ENCODE measurements at places on chromosomes 11 and 22.

GRCh38 chr11:76236092-76236999 lies 30.0 kb upstream of the WNT11 start:
- DNase-seq, result no peak

DNA sequence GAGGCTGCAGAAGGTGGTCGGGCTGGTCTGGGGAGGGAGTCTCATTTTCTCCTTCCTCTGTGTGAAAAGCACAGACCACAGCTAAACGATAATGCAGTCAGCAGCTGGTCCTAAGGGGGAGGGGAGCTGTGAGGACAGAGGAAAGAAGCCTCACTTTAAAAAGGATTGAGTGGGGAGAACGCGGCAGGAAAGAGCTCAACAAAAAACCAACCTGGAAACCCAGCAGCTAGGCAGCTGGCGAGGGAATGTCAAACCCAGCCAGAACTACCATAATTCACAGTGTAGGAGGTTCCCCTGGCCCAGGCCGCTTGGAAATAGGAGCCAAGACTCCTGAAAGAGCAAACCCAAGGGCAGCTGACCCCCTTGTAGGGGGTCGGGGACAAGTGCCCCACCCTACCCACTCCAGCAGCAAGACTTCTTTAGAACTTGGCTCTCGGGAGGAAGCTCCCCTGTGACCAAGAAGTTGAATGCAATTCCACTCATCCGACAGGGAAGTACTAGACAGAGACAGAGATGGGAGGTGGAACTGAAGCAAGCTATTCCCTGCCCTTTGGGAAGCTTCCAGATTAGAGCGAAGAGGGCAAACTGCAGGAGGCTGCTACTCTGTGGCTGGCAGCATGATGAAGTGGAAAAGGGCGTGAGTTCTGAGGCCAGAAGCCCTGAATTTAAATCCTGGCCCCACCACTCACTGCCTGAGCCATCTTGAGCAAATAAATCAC lies 16.5 kb upstream of the DGKZ start:
- DNase-seq, result no peak

GRCh38 chr11:77747381-77747969 lies 73.0 kb downstream of the RSF1 start:
- DNase-seq, result no peak

- no peak for DNase-seq
These were observed 118.6 kb upstream of the C11orf87 start for GRCh38 chr11:109303342-109303741.

GRCh38 chr11:60592601-60593000 lies 77.4 kb downstream of the MS4A13 start:
- DNase-seq, result no peak

DNA sequence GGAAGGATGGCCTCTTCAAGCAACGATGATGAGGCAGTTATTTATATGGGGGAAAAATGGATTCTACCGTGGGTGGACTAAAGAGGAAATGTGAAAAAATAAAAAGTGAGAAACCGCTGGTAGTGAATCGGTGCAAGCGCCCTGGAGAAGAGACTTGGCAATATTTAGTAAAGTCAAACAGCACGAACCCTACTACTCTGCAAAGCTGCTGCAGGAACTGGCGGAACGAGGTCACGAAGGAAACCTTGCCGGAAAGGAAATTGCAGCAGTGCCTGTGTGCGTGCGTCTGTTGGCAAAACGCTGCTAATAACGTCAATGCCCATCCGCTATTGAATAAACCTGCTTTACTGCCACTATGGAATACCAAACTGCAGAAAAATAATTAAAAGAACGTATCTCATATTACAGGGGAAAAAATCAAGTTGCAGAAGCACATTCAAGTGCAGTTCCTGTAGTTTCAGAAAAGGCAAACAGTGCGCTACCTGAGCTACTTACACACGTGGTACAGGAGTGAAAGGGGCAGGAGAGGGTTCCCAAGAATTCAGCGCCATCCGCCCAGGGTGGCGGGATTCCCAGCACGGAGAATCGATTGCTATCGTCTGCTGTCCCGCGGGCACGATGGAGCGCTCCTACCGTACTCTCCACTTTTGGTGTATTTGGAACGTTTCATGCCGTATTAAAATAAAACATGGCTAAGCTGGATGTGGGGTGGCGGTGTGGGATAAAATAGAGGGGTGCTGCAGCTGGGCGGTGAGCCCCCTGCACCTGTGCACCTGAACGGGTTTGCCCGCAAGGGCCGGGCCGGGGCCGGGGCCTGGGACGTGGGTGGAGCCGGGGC lies 585 bp upstream of the NADSYN1 start:
- DNase-seq, result no peak

- no peak for DNase-seq
These were observed 84.0 kb upstream of the AKIP1 start for GRCh38 chr11:8826901-8827560.

GRCh38 chr22:43326331-43327156 lies 16.6 kb downstream of the SCUBE1 start:
- no peak for DNase-seq

DNA sequence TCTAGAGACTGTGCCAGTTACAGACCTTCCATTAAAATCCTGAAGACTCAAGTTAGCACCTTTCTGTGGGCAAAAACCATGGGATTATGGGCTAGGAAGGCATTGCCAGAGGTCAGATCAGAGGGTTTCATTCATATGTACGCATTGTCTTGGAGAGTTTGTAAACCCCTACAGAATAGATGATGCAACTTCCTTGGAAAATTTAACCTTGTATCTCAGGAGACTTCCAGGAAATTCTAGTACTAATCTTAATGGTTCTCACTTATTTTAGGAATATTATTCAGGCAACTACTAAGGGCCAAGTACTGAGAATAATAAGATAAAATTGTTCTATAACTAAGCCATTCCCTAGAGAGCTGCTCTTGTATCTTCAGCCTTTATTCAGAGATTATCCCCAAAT lies 6.9 kb downstream of the OLFML1 start:
- DNase-seq, result no peak

GRCh38 chr11:126838779-126839178 lies 161.8 kb downstream of the KIRREL3 start:
- no peak for DNase-seq

- DNase-seq, result no peak
These were observed 1.0 kb upstream of the ATG2A start for GRCh38 chr11:64918017-64918416.

- DNase-seq, result no peak
These were observed 77.3 kb downstream of the DEUP1 start for GRCh38 chr11:93407777-93408401.

- no peak for DNase-seq
These were observed 254.2 kb downstream of the TBC1D22A start for GRCh38 chr22:47016631-47017030.

DNA sequence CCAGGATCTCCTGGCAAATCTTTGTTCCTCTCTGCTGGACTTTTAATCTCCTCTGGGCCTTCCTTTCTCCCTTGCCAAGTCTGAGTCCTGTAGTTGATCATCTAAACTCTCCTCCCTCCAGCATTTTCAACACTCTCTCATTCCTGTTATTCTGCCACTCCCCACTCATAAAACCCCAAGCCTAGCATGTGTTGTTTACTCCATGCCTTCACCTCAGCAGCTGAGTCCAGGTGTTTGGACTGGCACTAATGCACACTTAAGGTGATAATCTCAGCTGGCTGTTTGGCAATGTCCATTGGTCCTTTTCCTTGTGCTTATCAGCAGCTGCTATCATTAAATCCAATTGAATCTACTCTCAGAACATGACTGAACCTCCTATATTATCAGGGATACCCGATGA lies 876.8 kb upstream of the TENM4 start:
- no peak for DNase-seq

- no peak for DNase-seq
These were observed 47.5 kb upstream of the TENM4 start for GRCh38 chr11:79488286-79488685.

GRCh38 chr22:45317551-45318167 lies 7.9 kb downstream of the FAM118A start:
- no peak for DNase-seq

DNA sequence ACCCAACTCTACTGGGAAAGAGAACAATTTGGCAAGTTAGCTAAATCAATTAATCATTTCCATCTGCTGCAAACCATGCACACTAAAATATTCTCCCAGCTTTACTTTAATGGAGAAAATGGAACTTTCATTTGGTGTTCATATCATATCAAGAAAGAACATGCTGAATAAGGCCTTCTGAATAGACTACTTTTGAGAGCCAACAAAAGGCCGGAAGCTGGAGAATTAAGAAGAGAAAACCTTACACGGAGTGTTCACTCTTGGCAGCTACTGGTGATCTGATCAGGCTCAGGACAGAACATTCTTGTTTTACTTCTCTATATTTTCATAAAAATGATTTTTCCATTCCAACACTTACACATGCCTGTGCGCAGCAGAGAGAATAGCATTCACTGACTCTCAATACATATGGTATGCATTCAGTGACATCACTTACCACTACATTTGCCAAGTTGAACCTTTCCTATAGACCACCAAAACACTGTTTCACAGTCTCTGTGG lies 165.3 kb downstream of the TTC28 start:
- DNase-seq, result no peak

- DNase-seq, result no peak
These were observed 56.6 kb downstream of the CSNK2A3 start for GRCh38 chr11:11296434-11296833.

GRCh38 chr11:131615611-131616010 lies 245.2 kb downstream of the NTM start:
- DNase-seq, result no peak

DNA sequence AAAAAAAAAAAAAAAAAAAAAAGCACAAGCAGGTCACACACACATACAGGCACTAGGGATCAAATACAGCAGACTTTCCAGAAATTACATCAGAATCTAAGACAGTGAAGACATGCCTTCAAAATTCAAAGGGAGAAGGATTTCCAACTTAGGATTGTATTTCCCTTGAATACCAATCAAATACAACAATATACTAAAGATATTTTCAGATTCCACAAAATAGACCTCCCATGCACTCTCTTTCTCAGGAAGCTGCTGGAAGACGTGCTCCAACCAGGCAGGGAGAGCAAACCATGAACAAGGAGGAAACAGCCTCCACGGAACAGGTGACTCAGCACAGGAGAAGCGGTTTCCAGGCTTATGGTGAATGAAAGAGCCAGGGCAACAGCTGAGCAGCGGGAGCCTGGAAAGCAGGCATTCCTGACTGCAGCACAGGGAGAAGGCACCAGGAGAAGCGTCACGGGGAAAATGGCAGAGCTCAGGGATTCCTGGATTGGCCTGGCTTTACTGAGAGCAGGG lies 32.0 kb downstream of the TMEM184B start:
- no peak for DNase-seq

DNA sequence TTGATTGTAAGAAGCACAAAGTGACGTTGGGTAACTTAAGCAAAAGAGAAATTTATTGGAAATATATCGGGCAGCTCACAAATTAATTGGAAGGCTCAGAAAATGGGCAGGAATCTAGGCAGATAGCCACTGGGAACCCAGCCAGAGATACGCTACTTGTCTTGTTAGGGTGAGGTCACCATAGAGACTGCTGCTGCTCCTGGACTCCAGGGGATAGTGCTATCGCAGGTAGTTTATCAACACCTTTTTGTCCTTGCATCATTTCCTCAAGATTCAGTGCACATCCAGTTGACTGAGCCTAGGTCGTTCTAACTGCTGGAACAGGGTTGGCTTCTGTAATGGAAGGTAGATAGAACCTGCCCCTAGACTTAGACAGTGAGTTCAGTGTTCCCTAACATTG lies 19.6 kb downstream of the AMOTL1 start:
- no peak for DNase-seq

GRCh38 chr11:115699733-115700132 lies 195.5 kb upstream of the CADM1 start:
- DNase-seq, result no peak

- DNase-seq, result no peak
These were observed 8.7 kb downstream of the SELENOM start for GRCh38 chr22:31098632-31099110.

DNA sequence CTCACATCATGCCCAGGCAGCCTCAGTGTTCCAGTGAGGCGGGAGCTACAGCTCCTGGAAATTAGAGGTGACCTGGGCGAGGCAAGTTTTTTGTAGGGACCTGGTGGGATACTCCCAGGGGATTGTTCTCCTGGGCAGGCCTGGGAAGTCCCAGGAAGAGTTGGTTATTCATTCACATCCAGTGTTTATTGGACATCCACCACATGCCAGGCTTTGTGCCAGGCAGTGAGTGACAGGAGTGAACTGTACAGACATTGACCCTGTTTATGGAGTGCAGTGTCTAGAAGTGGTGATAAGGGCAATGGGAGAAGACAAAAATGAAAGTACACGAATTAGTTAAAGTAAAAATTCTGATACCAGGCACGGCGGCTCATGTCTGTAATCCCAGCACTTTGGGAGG lies 29.4 kb downstream of the YWHAH start:
- DNase-seq, result no peak

DNA sequence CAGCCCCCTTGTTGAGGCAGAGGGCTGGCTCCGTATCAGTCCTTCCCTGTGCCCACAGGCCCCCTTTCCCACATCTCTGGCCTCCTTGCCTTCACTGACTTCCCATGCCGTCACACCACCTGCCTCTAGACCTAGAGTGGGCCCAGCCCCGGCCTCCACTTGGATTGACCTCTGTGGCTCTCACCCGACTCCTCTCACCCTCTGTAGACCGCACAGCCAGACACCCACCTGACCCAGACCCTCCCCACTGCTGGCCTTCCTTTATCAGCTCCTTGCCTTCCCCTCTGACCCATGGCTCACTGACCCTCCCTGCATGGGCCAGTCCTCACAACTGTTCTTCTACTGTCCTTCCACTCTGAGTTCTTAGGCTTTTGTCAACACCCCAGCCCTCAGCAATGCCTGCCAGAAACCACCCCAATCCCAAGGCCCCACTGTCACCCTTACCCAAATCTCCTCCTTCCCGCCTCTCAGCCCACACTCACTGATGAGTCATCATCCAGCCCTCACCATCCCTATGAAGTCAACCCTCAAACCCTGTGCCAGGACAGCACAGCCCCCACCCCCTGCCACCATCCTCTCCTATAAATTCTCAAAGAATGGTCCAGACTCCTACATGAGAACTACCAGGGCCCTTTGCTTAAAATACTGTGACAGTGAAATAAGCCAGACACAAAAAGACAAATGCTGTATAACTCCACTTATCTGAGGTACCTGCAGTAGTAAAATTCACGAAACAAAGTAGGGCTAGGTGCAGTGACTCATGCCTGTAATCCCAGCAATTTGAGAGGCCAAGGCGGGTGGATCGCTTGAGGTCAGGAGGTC lies 53.4 kb downstream of the SCGB1A1 start:
- no peak for DNase-seq

- no peak for DNase-seq
These were observed 544.4 kb downstream of the MIAT start for GRCh38 chr22:27201741-27202140.

DNA sequence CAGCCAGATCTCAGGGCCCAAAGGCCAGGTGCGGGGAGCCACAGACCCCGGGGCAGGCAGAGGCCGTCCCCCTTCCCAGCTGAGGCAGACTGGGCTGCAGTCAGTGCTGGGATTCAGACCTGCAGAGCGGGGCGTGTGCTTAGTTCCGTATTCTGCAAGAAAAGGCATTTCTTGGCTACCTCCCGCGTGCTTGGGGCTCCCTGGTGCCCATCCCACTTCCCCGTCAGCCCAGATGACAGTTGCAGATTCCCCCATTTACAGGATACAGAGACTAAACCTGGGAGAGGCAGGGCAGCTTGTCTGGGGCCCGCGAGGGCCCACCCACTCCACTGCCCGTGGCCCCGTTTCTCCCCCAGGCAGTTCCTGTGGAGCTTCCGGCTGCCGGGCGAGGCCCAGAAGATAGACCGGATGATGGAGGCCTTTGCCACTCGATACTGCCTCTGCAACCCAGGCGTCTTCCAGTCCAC lies 18.3 kb downstream of the CYTH4 start:
- no peak for DNase-seq

Data from stimulated activated CD4-positive, alpha-beta T cell treated with anti-CD3 and anti-CD28 coated beads, TNF-alpha, amount 100 ng/mL, for 4 hours (primary cell).